ENCODE measurements at places on chromosomes 13 and 19. TPM values are rescaled to one million over a fixed set of nuclear protein-coding genes. Genes with fewer than 3 reads are reported as not detected.

DNA sequence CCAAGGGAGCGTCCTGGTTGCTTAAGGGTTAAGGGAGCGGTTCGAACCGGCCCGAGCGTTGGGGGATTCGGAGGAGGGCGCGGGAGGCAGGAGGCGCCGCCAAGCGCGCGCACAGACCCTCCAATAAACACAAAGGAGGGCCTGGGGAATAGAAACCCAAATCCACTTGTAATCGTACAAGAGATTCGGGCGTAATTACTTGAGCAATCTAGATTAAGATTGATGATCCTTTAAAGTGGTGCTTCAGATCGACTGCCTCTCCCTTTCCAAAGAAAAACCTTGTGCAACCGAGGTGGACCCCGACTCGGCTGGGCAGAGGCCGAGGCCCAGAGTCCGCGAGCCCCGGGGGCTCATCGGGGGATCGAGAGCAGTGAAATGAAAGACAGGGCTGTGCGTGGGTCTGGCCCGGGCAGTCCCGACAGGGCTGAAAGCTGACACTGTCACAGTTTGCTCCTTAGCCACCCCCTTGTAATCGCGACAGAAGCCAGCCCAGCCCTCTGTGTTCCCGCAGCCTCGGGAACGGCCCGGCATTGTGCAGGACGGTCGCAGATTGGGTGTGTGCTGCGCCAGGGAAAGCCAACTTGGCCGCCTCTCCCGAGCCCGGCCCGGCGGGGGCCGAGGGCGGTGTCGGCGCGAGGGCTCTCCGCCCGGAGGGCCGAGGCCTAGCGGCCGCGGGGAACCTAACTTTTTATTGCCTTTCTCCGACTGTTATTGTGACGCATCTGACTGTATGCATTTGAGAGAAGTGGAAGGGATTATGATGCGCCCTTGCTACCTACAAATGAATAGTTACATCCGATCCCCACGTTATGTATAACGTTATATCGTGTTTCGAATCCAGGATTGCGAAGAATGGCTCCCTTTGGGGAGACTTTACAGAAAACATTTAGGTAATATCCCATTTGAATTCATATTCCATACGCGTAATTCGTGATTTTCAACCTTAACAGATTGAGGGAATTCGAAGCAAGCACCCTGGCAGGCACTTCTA is 5.5 kb downstream of the MAB21L1 start:
- no peak for DNase-seq

The ZNF571 gene
- 19.3 TPM for total RNA-seq

DNA sequence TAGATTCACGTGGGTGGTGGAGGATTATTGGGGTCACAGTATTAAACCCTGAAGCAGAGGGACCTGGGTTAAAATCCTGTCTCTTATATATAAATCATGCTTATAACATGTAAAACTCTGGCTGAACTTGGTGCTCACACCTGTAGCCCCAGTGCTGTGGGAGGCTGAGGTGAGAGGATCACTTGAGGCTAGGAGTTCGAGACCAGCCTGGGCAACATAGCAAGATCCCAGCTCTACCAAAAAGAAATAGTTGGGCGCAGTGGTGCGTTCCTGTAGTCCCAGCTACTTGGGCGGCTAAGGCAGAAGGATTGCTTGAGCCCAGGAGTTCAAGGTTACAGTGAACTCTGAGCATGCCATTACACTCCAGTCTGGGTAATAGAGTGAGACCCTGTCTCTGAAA is 2.4 kb downstream of the ZNF805 start:
- DNase-seq = no peak

- DNase-seq = peak; percentile 34
Measured at GRCh38 chr13:39385621-39386231, 217.3 kb downstream of the LHFPL6 start.
